ENCODE measurements at places on chromosomes 7 and 10. TPM values are rescaled to one million over a fixed set of nuclear protein-coding genes. Genes with fewer than 3 reads are reported as not detected.

NAT16 gene
- total RNA-seq, result not detected

FGL2 gene
- total RNA-seq, result 0.05 TPM

CTAGE15 gene
- total RNA-seq, result 1.4 TPM

MKX gene
- not detected for total RNA-seq

TRIM50 gene
- total RNA-seq, result not detected

CCZ1B gene
- total RNA-seq, result 64.1 TPM

Data from mesothelial cell of epicardium (in vitro differentiated cells).